ENCODE measurements at places on chromosomes 5 and 9. TPM values are rescaled to one million over a fixed set of nuclear protein-coding genes. Genes with fewer than 3 reads are reported as not detected.

GRCh38 chr5:87399720-87400119 lies 13.0 kb downstream of the CCNH start:
- peak overlapping the region; percentile 5 for H3K27ac ChIP-seq
- H3K4me1 ChIP-seq = peaks cover 19% of the 10 kb centered on the region
- no peak for DNase-seq

GRCh38 chr9:111144741-111145140 lies 106.5 kb upstream of the LPAR1 start:
- no peak for DNase-seq
- no peaks in the 10 kb centered on the region for H3K36me3 ChIP-seq
- H3K4me3 ChIP-seq = no peak overlapping the region
- H3K4me1 ChIP-seq = no peaks in the 10 kb centered on the region

- no peaks in the 10 kb centered on the region for H3K4me1 ChIP-seq
- no peaks in the 10 kb centered on the region for H3K27me3 ChIP-seq
- H3K4me3 ChIP-seq = no peak overlapping the region
- H3K27ac ChIP-seq = no peak overlapping the region
Observed at GRCh38 chr9:38343037-38343436, 49.5 kb upstream of the ALDH1B1 start.

DNA sequence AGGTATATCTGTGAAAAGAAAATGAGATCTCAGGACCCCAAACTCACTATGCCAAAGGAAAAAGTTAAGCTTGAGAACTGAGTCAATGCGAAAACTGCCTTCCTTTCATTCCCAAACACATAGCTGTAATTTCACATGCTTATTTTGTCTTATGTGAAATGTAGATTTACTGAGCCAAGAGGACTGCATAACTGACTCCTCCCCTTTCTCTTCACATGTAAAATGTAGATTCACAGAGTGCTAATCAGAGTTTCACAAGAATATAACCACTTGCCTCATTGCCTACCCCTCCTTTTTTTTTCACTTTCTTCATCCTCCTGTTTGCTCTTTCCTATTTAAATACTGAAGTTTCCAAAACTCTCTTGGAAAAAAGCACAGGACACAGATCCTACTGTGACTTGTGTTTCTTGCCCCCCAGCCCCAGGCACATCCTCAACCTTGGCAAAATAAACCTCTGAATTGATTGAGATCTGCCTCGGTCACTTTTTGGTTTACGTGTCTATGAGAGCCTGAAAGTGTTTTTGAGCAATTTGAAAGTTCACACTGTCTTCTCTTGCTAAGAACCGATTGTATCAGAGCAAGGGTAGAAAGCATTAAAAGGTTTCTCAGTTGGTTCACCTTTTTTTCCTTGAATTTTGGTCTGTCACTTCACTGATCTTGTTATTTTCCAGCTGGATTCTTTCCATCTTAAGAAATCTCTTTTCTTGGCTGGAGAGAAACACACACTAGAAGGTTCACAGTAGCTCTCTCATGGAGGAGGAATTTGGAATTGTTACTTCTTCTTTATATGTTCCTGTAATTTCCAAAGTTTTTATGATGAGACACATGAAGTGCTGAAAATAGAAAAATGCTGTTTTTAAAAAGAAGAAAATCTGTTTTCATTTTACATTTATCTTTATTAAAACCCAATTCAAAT lies 44.8 kb upstream of the SNAPC3 start:
- no peak overlapping the region for H3K27ac ChIP-seq
- H3K4me3 ChIP-seq = no peak overlapping the region
- no peak for DNase-seq
- no peaks in the 10 kb centered on the region for H3K36me3 ChIP-seq

DNA sequence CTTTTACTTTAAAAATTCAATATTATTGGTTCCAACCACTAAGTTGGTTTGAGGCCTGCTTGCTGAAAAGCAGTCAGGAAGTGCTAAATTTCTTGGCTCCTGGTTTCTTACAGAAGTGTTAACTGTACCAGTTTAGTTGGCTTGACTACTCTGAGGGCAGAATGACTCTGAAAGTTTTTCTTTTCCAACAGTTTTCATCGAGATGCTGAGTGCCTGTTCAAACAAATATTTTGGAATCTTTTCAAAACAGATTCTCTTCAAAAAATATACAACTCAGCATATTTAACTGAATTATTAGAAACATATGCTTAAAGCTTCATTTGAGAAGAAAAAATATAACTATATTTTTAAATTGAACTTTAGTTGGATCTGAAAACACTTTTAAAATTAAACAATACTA lies 37.0 kb downstream of the SLC38A9 start:
- DNase-seq = no peak
- H3K27ac ChIP-seq = no peak overlapping the region
- no peak overlapping the region for H3K4me3 ChIP-seq
- no peaks in the 10 kb centered on the region for H3K36me3 ChIP-seq
- H3K27me3 ChIP-seq = no peaks in the 10 kb centered on the region
- no peaks in the 10 kb centered on the region for H3K4me1 ChIP-seq

GRCh38 chr5:150116667-150117400 lies 30.5 kb upstream of the CSF1R start:
- H3K27me3 ChIP-seq = no peaks in the 10 kb centered on the region
- no peak for DNase-seq
- H3K4me1 ChIP-seq = no peaks in the 10 kb centered on the region
- H3K36me3 ChIP-seq = no peaks in the 10 kb centered on the region
- no peak overlapping the region for H3K27ac ChIP-seq

- H3K36me3 ChIP-seq = no peaks in the 10 kb centered on the region
- no peak for DNase-seq
- H3K27ac ChIP-seq = no peak overlapping the region
- H3K4me3 ChIP-seq = no peak overlapping the region
- H3K27me3 ChIP-seq = no peaks in the 10 kb centered on the region
Observed at GRCh38 chr5:179118338-179118737, 58.2 kb downstream of the ZNF354C start.

- peaks cover 3% of the 10 kb centered on the region for H3K36me3 ChIP-seq
- H3K4me1 ChIP-seq = peaks cover 72% of the 10 kb centered on the region
- no peak overlapping the region for H3K4me3 ChIP-seq
- H3K27ac ChIP-seq = no peak overlapping the region
Observed at GRCh38 chr5:143376911-143377813, 26.3 kb downstream of the NR3C1 start.

The C9 gene
- polyA plus RNA-seq = not detected

The C5orf52 gene
- polyA plus RNA-seq = not detected

The PCDHA9 gene
- polyA plus RNA-seq = not detected

All from CD4-positive, alpha-beta memory T cell (primary cell).